Stimulated activated CD4-positive, alpha-beta T cell treated with anti-CD3 and anti-CD28 coated beads, TNF-alpha, amount 100 ng/mL, for 1 hour (primary cell): ENCODE measurements at places on chromosomes 3 and 15.

DNA sequence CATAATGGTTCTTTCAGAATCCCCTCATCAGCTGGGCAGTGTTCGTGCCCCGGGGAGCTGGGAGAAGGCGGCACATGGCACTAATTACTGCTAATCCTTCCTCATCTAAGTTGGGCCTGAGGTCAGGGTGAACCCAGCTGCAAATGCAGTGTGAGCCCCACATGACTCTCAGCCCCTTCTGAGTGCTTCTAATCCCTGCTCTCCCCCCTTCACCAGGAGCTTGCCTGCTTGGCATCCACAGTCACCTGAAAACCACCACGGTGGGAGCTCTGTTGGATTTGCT lies 455 bp upstream of the TRPM1 start:
- DNase-seq = no peak

DNA sequence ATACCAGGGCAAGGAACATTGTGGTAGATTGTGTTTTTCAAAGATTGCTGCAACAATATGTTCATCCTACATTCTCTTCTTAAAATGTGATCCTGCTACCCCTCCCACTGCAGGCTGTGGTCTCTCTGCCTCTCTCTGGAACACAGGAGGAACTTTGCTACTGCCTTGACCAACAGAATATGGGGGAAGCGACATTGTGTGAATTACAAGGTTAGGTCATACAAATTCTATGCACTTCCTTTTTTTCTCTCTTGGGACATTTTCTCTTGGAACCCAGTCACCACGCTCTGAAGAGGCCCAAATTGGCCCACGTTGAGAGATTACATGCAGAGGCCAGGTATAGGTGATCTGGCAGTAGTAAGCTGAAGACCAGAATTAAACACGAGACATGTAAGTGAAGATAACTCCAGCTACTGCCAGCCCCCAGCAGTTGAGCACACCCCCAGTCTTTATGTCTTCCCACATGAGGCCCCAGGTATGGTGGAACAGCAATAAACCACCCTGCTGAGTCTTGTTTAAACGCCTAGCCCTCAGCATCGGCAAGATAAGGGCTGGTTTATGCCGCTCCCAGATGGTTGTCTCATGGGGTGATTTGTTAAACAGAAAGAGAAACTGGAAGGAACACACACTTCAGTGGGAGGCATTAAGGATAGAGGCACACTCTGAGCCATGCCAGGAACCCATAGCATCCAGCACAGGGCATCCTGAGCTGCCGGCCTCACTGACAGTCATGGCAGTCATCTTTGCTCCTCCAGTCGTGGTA lies 59.9 kb downstream of the FAM43A start:
- no peak for DNase-seq

- DNase-seq = no peak
Measured at GRCh38 chr15:33369941-33370622, 59.3 kb downstream of the RYR3 start.

GRCh38 chr3:196772102-196772501 lies 32.4 kb downstream of the PAK2 start:
- no peak for DNase-seq

GRCh38 chr15:76451540-76451939 lies 115.0 kb downstream of the ISL2 start:
- no peak for DNase-seq

DNA sequence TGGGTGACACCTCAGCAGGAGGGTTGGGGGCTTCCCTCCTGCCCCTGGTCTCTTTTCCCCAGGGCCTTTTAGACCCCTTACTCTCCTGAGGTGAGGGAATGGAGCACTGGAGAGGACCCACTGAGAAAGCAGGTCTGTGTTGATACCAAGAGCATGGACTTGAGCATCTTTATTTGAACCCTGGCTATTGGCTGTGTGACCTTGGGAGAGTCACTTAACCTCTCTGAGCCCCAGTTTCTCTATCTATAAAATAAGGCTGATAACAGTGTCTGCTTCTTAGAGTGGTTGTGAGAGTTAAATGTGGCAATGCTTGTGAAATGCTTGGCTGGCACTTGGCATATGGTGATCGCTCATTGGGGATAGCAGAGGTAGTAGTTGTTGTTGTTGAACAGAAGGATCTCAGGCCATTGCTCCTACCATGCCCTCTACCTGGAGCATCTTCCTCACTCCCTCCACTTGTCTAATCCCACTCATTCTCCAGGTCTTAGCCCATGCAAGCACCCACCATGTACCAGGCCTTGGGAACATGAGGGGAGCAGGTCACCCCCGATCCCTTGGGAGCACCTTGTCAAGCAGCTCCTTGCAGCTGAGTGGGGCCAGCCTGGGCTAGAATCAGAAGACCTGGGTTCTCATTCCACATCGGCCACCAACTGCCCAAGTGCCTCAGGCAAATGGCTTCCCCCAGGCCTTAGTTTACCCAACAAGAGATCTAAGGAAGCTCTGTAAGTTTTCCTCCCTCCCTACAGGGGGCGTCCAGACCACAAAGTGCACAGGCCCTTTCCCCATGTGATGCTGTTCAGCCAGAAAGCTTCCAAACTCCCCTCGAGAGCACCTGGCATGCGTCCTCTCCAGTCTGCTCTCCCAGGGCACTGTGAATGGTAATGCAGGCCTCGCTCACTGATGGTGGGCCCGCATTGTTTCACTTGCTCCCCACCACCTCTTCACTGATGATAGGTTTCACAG lies 96.7 kb downstream of the LSM3 start:
- DNase-seq = no peak

DNA sequence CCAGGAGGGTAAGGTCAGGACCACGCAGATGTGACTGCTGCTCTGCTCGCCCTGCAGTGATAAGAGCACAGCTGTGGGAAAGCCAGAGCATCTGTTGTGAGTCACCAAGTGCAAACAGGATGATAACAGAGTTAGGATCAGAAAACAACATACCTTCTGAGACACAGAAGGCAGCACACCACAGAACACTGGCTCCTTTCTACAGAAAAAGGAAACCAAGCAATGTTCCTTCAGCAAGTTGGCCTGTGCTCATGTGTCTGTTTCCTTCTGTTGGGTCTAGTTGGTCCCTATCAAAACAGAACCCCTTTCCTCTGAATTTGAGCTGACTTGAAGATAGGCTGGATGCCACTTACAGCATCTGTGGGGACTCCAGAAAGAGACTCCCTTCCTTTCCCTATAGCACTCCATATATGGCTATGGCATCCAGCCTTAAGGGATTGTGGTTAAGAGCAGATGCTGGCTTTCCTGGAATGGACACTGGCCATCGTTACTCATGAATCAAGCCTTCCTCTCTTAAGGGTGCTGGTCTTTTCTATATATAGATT lies 440.7 kb upstream of the THBS1 start:
- DNase-seq = no peak
